ENCODE measurements at places on chromosomes 11 and 22.

DNA sequence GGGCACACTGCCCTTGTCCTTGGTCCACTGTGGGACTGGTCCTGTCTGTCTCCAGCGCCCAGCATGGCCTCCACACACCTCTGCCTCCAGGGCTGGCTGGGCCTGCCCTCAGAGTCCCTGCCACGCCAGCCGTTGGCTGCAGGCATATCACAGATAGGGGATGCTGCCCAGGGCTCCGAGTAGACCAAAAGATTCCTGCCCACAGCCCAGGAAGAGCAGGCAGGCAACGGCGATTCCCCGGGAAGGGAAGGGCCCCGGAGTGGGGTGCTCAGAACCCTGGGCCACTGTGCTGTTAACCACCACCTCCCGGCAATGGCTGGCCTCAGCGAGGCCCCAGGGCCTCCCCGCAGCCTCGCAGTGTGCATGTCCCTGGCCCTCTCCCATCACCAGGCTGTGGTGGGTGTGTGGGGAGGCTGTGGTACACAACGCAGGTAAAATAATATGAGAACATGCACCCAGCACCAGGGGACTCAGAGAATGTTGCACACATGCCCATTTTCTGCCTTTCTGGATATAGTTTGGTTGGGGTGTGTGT, 2.2 kb downstream of the IFITM5 start:
- no peak for DNase-seq

GRCh38 chr11:67698247-67698646, 23.8 kb upstream of the ALDH3B2 start:
- DNase-seq = no peak

- DNase-seq = no peak
These were observed 709.4 kb upstream of the KIRREL3 start for GRCh38 chr11:127709960-127710359.

DNA sequence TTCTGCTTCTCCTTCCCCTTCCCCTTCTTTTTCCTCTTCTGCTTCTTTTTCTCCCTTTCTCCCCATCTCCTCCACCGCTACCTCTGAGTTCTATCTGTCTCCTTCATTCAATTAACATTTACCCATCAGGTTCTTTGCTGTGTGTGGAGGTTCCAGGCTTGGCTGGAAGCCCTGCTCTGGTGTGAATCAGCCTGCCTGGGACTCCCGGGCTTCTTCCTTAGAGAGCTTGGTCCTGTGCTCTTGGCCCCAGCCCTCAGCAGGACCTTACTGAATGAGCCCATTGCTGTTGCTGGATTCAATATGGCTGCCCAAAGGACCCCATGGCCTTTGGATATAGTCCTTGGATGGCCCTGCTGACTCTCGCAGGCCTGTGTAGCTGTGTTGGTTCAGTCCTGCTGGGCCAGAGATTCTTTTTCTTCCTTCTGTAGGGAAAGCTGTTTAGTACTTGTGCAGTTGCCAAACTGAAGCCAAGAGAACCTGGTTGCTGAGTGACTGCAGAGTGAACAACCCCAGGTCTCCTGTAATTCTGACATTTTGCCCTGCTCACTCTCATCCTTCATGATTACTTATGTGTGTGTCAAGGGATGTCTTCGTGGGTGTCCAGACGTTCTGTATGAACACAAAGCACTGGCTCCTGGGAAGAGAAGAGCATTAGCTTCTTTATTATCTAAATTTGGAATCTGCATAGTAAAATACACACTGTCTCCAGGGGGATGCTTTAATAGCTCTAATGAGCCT, 81.0 kb upstream of the ZBED5 start:
- DNase-seq = no peak

DNA sequence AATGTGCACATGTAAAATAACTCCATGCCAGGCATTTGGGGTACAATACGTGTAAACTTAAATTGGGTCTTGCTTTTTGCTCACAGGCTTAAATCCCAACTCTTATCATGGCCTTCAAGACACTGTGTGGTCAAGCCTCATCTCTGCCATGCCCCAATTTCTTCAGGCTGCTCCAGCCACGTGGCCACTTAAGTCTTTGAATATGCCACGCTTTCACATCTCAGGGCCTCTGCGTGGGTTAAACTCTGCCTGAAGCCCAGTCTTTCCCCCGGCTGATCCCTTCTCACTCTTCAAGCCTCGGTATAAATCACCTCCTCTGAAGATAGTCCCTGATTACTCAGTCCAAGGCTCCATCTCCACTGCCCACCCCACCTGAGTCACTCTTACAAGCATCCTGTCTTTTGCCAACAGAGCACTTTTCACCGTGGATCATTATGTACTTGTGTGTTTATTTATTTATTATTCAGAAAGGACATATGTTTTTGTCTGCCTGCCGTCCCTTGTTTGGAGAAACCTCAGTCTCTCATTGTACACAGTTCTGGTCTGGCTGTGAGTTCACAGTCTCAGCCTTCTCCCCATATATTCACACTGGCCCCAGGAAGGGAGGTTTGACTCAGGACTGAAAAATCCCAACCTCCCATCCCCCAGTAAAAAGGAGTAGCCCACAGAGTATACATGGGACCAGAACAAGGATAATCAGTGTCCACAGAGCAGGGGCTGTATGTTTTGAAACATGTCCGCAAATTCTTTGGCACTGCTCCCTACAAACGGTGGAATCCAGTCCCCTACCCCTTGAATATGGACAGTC, 344.7 kb downstream of the MN1 start:
- no peak for DNase-seq

DNA sequence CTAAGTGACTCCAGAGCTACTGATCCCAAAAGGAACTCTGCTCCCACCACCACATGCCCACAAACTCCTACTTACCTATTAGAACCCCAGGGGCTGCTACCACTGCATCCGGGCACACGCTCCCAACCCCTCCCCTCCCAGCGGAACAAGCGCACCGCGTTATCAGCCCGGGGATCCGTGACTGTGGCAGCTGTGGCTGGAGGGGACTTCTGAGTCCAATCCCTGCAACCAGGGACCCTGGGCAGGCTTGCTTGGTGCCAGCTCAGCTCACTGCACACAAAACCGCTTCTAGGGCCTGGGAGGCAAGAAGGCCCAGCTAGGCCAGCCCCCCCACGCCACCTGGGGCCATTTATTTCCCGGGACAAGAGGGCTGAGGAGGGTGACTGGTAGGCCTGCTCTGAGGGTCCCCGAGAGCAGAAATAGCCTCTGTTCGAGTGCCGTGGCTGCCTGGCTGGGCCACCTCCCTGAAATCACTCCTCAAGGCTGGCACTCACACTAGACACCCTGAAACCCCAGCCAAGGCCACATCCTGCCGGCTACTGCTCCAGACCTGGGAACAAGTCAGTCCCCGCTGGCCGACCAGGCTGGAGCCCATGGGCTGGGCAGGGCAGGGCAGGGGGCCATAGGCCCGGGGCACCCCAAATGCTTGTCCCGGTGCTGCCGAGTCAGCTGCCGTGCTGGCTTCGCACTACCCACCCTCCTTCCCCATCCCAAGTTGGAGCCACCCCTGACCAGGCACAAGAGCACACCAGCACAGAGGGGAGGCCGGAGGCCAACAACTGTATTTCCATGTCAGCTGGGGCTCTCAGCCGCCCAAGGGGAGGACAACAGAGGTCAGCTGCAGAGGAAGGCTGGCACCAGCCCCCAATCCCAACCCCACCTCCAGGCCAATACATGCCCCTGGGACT, 1.9 kb upstream of the IFITM10 start:
- DNase-seq = no peak

- DNase-seq = no peak
These were observed 41.1 kb downstream of the AMOTL1 start for GRCh38 chr11:94809251-94809650.

DNA sequence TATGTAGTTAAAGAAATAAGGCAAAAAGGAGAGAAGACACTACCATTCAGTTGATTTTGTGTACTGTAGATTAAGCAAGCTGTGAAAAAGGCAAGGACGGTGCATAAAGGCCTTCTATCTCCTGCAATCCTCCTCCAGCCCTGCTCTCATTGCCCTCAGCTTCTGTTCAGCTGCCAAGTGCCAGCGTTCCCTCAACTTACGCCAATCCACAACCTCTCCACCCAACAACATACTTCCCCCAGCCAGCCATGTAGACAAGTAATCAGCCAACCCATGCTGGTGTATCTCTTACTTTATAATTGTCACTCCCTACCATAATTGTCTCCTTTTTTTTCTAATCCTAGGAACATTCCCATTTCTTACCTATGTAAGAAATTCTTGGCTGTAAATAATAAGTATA, 30.1 kb upstream of the ANO5 start:
- DNase-seq = no peak

- no peak for DNase-seq
These were observed 301.7 kb downstream of the BRD1 start for GRCh38 chr22:49525801-49526535.

- no peak for DNase-seq
These were observed 6.1 kb downstream of the APLNR start for GRCh38 chr11:57230791-57231538.

DNA sequence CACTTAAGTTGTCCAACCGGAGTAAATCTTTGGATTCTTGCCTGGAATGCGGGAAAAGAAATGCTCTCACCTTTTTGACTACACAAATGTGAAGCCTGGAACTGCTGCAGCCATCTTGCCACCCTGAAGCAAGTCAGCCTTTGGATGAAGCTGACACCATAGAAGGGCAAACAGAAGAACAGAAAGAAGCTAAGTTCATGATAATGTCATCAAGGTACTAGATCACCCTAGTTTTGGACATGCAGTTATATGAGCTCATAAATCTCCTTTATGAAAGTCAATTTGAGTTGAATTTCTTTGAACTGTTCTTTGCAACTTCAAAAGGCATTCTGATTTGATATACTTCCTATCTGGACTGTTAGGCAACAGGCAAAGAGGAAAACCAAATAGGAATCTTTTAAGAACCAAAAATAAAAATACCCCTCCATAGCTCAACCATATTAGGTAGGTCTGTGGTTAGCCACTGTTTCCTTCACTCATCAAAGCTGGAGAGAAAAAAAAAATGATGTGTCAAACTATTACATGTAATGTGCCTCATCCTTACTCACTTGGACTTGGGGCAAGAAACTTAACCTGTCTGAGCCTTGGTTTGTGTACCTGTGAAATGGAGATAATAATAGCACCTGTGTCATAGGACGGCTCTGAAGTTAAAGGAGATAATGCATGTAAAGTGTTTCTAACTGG, 91.9 kb downstream of the WT1 start:
- no peak for DNase-seq

DNA sequence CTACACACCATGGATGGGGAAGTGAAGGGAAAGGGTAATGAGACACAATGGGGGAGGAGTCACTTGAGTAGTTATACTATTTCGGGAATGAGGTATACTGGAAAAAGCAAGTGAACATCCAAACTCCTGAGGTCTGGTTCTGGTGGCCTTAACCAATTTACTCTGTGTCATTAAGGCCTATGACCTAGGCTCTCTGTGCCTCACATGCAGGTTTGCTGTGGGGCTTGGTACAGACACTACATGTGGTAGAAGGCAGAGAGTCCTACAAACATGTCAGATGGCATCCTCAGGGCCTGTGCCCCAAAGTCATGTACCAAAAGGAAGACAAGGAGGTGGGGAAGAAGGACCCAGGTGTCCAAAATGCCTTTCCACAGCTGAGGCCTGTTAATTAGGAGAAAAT, 98.9 kb downstream of the TRIM29 start:
- no peak for DNase-seq

DNA sequence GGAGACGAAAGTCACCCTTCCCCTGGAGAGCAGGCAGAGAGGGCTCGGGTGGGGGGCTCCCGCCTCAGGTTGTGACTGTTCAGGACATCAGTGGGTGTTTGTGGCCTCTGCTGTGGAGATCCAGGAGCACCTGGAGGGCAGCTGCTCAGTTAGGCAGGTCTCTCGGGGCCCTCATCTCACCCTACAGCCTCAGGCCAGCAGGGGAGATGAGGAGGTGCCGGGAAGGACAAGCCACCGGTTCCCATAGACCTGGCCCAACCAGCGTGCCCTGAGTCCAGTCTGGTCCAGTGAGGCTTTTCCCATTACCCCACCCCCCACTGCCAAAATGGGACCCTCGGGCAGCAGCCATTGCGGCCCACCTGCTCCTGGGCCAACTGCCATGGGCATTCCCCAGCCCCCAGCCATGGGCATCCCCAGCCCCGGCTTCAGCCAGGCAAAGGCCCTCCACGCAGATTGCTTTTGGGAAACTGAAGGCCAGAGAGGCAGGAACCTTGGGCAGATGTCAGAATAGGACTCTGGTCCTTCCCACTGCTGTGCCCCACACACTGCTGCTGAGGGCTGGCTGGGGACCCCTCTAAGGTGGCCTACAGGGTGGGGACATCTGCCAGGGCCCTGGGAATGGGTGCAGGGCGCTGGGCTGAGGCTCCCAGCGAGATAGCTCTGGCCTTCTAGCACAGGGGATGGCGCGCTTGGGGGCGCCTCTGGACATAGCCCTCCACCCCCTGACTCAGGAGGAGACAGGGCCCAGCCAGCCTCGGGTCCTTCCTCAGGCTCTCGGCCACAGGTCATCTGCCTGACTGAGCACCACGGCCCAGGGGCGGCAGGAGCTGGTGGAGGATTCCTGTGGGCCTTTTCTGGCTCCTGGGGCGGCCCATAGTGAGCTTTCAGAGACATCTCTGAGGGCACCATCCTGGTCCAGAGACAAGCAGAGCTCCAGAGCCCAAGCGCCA, 4.8 kb downstream of the PIM3 start:
- no peak for DNase-seq

Measured in NCI-H1694 (cell line).